ENCODE measurements at places on chromosomes 11 and 22.

DNA sequence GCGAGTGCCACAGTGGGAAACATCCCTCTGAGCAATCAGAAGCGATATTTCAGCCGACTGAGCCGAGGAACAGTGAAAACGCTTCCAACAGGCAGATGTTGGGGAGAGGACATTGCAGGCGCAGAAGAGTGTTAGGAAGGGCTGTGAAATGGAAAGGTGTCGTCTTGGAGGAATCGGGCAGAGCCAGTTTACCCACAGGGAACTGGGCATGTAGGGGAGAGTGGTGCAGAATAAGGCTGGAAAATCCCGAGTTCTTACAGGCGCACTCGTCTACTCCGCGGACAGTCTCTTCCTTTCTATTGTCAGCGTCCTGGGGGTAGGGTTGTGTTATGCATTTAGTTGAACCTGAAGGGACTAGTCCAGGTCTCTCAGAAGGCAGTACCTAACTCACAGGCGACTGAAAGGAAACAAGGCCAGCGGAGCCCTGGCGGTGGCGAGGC lies 1.1 kb upstream of the APLP2 start:
- DNase-seq = no peak

- no peak for DNase-seq
Measured at GRCh38 chr11:119481667-119482400, 58.9 kb upstream of the THY1 start.

GRCh38 chr11:44617671-44618461 lies 52.4 kb downstream of the CD82 start:
- DNase-seq = peak; percentile 70

DNA sequence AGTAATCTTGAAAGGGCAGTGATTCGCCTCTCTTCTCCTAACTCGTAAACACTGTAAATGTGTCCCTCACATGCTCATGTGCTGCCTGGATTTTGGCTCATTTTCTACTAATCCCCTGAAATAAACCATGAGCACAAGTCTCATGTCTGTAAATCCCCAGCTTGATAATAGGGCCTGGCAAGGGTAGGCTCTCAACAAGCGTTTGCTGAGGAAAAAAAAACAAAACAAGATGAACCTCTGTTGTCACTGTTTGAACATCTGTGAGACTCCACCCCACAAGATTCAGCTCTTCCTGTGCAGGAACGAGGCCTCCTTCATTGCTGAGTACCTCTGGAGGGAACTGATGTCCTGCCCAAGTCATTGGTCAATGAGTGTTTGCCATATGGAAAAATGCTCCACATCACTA lies 4.5 kb upstream of the CYB5R2 start:
- DNase-seq = no peak

DNA sequence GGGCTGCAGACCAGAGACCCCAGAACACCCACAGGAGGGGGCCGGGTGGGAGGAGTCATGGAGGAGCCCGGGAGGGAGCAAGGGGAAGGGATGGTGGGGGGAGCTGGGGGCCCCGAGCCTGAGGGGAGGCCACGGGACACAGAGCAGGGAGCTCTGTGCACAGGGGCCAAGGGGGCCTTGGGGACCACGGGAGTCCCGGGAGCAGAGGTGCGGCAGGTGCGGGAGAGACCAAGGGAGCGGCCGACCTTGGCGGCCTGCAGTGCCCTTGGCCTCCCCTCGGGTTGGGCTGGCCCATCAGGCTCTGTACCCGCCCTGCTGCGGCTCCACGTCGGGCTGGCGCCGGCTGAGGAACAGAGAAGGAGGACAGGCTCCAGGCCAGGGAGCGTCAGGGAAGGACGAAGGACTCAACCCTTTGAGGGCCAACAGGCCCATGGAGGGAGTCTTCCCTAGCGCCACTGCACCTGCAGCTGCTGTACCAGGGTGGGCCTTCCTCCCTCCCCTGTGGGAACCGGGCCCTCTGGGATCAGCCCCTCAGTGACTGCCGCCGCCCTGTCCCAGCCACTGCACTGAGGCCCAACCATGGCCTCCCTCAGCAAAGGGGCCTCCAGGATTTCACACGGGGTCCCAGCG lies 17.8 kb upstream of the BRSK2 start:
- no peak for DNase-seq

DNA sequence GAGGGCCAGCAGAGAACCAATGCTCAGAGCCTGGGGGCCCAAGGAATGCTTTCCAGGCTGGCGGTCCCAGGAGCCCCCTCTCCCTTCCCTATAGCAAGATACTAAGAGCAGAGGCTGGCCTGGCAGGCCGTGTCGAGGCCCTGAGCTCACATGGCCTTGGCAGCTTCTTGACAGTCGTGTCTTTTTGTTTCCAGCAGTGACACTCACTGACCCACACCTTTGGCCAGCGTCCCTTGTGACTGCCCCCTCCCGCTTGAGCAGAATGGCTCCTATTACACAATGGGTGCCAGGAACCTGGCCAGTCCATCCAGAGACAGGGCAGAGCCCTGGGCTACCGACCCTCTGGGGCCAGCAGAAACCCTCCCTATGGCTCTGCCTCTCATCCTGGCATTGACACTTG lies 6.4 kb upstream of the CCND1 start:
- no peak for DNase-seq

DNA sequence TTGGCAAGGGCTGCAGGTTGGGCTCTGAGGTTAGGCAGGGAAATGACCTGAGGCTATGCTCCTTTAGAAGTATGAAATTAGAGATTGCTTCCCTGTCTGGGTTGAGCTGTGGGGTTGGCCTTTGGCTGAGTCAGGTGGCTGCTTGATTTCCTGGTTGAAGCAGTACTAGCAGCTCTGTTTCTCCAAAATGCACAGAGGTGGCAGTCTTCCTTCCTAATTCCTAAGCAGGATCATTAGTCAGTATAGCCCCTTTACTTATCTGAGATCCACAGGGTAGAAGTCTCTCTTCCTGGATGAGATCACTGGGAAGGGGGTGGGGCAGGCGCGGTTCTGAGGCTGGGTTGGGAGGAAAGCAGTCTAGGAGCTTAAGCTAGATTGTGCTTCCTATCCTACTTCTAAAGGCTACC lies 1917.5 kb downstream of the LRRC4C start:
- DNase-seq = no peak

GRCh38 chr11:75450826-75451821 lies 18.1 kb upstream of the KLHL35 start:
- DNase-seq = no peak

- no peak for DNase-seq
Measured at GRCh38 chr11:124167826-124168231, 15.3 kb upstream of the OR10D3 start.

GRCh38 chr22:42685941-42686653 lies 34.6 kb downstream of the A4GALT start:
- no peak for DNase-seq

GRCh38 chr11:90204832-90205646 lies 17.8 kb downstream of the CHORDC1 start:
- DNase-seq = no peak

- DNase-seq = no peak
Measured at GRCh38 chr22:46466255-46466676, 71.2 kb downstream of the CELSR1 start.

- DNase-seq = no peak
Measured at GRCh38 chr11:133197425-133197824, 334.9 kb downstream of the OPCML start.

GRCh38 chr11:133277886-133278285 lies 254.4 kb downstream of the OPCML start:
- no peak for DNase-seq

DNA sequence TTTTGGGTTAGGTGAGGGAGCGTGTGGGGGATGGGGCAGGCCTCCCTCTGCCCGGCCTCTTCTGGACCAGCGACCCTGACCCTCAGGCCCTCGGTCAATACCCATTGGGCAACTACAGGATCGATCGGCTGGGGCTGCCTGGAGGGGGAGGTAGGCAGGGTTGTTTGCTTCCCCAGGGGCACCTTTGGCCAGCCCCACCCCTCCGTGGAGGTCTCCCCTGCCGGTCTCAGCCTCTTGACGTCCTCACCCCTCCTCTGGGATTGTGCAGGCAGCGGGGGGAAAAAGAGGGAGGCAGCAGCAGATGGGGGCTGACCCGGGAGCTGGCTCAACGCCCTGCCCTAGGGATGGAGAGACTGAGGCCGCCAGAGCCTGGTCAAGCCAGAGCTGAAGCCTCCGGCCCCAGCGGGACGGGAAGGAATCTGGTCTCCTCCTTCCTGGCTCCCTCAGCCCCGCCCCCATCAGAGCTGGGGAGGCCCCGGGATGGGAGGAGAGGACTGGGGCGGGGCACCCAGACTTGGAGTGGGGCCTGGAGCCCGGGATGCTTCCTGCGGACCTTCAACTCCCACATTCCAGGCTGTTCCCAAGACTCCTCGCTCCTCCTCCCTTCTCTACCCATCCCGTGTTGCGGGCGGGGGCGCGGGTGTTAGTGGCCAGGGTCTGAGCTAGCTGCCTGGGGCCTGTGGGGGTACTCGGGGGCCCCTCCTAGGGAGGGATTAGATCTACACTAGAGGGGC lies 14.4 kb upstream of the CDC42EP1 start:
- peak; percentile 98 for DNase-seq

GRCh38 chr11:98099371-98099770 lies 921.4 kb upstream of the CNTN5 start:
- no peak for DNase-seq

GRCh38 chr11:25943777-25944661 lies 387.9 kb upstream of the ANO3 start:
- no peak for DNase-seq

- DNase-seq = peak; percentile 77
Measured at GRCh38 chr22:40030026-40030757, 35.4 kb downstream of the FAM83F start.

- peak; percentile 85 for DNase-seq
Measured at GRCh38 chr11:118791111-118791960, at the start of gene DDX6. TSS of gene DDX6 (minus strand) at chr11:118791164. CDS start at chr11:118786251, 4,913 bp downstream.

- DNase-seq = no peak
Measured at GRCh38 chr22:28426346-28427132, 253.1 kb downstream of the TTC28 start.

GRCh38 chr11:65586676-65587075 lies 8.9 kb downstream of the KCNK7 start:
- DNase-seq = no peak

DNA sequence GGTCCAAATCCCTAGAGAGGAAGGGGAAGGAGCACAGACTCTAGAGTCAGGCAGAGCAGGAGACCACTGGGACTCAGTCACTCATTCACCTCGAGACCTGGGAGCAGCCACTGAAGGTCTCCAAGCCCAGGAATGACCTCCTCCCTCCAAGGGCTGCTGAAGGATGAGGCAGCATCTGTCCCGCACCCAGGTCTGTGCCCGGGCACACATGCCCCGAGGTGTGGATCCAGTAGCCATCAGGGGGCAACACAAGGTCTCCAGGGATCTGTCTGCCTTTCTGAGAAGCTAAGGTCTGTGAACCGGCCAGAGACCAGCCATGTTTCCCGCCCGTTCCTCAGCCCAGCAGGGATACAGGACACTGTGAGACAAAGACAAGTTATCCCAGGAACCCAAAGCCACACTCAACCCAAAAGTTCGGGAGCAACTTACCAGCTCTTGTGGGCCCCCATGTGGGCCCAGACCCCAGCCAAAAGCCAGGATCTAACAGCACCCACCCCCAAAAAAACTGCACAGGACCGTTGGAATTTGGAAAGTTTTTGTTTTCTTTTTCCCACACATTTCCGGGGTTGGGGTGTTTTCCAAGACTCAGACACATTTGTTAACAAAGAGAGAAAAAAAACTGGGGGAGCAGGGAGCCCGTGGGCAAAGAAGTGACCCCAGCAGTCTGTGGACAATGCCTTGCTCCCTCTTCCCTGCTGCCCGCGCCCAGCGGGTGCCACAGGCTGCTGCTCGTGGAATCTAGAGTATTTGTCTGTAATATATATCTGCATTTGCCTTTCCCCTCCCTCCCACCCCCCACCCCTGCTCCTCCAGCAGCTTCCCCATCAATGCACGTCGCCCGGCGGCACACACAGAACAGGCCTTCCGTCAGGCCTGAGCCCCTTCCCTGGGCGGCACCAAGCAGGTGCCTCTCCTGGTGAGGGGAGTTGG lies 14.9 kb downstream of the SLC22A12 start:
- no peak for DNase-seq

- DNase-seq = no peak
Measured at GRCh38 chr11:65152122-65152521, 17.8 kb upstream of the SYVN1 start.

DNA sequence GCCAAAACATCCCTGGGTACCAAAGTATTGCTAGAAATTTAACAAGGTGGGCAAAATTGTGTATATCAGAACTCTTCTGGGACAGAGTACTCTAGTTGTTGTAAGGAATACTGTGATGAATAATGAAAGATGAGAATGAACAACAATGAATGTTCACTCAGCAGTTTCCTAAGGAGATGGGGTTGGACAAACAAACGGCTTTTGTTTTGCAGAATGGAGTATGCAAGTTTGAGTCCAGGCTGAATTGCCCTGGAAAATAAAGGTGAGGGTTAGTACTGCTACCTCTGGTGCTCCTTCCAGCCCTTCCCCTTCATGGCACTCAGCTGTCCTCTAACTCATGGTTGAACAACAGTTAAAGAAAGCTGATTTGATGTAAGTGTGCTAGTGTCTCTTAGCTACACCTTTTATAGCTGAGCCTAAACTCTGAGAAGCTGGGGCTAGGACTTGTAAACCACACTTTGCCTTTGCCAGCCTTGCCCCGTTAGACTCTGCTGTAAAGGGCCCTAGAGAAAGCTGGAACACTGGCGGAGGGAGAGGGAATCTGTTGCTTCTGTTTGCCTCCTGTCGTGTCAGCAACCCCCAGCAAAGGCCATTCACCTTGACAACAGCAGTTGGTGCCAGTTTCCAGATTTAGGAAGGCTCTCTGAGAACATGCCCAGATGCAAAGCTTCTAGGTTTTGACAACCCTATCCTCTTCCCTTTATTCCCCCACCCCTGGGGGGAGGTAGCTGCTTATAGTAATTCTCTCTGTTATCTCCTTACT lies 41.2 kb upstream of the POLD3 start:
- no peak for DNase-seq

- no peak for DNase-seq
Measured at GRCh38 chr11:12386745-12387144, 9.4 kb downstream of the PARVA start.

DNA sequence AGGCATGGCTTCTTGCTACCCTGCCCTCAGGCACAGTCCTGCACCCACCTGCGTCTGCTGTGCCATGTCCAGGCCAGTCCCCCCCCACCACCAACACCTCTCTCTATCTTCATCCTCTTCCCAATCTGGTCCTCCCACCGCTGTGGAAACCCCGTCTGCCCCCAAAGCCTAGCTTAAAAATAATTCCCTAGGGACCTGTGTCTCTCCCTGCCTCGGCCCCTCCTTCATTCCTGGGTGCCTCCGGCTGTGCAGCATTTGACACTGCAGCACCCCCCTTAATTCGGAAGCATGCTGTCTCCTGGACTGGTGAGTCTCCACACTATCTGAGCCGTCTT lies 2.5 kb upstream of the ASCL2 start:
- no peak for DNase-seq

DNA sequence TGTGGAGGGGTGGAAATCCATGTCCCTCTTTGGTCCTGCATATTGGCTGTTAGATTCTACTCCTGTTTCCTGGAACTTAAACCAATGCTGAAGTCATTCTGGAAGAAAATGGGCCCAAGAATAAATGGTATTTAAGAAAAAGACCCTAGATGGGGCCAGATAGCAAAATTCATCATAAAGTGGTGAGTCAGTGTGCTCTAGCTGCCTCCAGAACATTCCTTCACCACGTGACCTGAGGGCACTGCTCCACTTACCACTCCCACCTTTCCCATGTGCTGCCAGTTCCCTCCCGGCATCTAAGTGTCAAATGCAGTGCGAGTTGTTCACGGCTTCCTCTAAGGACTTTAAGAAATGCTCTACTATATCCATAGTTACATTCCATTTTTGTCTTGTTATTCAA lies 30.9 kb upstream of the NAP1L4 start:
- no peak for DNase-seq

GRCh38 chr11:130614591-130614990 lies 166.1 kb downstream of the ADAMTS15 start:
- no peak for DNase-seq

- no peak for DNase-seq
Measured at GRCh38 chr11:92829121-92829520, 140.3 kb upstream of the MTNR1B start.
